ENCODE measurements at places on chromosomes 3 and 15.

DNA sequence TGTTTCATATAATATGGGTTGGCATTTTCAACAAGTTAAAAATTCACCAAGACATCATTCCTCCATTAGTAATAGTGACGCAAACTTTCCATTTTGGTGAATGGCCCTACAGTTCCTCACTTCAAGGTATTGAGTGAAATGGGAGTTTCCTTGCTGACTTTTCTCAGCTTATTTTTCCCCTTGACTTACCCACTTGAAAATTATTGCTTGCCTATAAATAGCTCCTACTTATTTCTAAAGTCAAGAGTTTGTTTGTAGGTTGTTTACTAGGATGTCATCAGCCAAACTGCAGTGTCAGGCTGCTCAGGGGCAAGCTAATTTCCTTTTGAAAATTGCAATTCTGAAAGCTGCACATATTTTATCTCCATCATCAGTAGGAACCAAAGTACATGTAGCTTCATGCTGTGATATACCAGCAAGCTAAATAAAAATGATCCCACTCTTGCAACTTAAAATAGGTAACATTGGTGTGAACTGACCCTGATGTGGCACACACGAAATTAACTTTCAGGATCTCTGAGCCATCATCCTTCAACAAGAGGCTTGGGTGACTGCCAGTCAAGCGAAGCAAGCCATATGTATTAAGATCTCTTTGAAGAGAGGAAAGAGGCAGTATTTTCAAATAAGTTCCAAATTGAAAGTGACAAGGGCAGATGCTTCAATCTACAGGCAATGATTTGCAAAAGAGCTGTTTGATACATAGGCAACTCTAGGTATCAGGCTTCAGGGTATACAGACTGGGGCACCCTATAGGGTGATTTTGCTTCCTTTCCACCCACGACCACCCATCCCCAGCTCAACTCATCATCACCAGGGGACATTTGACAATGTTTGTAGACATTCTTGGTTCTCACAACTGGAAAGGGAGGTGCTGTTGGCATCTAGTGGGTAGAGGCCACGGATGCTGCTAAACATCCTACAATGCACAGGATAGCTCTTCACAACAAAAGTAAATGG is 66.8 kb upstream of the RASGRP1 start:
- DNase-seq, result no peak

GRCh38 chr15:98484914-98485313 is 163.4 kb upstream of the IGF1R start:
- DNase-seq, result no peak

GRCh38 chr3:54668236-54668635 is 259.6 kb downstream of the LRTM1 start:
- DNase-seq, result no peak

DNA sequence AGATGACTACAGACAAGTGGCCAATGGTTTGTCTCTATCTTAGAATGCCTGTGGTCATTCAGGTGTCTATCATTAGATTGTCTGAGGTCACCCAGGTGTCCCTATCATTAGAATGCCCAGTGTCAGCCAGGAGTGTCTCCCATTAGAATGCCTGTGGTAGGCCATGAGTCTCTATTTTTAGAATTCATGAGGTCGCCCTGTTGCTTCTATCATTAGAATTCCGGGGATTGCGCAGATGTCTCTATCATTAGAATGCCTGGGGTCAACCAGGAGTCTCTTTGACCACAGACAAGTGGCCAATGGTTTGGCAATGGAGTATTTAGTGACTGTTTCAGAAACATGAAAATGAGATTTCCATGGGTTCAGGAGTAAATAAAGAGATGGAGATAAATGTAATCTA is 7.6 kb downstream of the RTP2 start:
- DNase-seq, result no peak

GRCh38 chr3:123401836-123402530 is 46.9 kb downstream of the ADCY5 start:
- no peak for DNase-seq
